ENCODE measurements at places on chromosomes 2 and 18. TPM values are rescaled to one million over a fixed set of nuclear protein-coding genes. Genes with fewer than 3 reads are reported as not detected.

DNA sequence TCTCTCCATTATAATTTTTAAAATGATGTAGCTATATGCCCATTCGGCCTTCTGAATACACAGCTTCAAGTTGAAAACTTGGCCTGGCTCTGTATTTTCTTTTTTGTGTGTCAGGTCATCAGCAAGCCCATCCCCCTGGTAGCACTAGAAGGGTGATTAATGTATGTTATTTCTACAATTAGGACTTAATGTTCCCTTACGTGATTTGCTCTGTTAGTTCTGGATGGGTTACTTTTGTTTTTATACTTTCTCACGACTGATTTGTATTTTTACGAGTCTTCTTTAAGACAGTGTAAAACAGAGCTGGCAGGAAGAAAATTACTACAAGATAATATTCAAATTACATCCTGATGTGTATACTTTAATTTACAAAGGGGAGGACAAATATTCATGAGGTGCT lies 88.4 kb upstream of the RGPD4 start:
- DNase-seq: no peak

DNA sequence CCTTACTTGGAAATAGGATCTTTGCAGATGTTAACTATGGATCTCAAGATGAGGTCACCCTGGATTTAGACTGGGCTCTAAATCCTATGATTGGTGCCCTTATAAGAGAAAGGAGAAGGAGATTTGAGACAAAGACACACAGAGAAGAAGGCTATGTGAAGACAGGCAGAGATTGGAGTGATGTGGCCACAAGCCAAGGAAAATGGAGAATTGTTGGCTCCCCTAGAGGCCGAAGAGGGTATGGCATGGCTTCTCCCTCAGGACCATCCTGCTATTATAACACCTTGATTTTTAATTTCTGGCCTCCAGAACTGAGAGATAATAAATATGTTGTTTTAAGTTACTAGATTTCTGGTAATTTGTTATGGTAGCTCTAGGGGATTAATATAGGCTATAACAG lies 7.6 kb downstream of the CYBRD1 start:
- no peak for DNase-seq

DNA sequence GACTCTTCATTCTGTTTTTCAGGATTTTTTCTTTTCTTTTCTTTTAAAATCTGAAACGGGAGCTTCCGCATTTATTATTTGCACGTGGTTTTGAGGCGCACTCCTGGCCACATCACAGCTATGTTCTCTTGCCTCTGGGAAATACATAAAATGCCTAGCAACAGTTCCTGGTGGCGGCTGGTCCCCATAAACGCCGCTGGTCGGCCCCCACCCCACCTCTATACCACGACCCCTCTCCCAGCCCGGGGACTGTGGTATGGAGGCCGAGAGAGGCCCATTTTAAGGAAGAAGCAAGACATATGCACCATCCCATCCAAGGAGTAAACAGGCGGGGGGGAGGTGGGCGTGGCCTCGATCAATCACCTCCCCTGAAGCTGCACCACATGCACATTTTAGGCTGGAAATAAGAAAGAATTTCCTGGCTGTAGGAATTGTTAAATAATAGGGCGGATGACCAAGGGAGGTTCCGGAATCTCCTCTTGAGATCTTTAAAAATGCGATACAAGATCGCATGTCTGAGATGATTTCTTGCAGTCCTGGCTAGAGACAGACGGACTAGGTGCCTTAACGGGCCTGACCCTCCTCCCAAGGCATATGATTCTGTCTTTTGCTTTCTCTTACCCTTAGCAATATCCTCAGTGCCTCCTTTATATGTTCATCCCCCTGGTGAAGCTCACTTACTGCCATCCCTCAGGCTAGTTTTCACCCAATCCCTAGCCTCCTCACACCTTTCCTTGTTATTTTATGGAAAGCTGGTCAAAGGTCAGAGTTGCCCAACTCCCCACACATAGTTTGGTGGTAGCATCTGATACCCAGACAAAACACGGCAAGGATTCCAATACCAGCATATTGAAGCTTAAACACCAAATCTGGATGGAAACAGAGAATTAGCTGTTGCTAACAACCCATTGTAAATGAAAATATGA lies 82.4 kb downstream of the BCL2 start:
- DNase-seq: no peak

CCDC102B gene
- total RNA-seq: 9.1 TPM

GRCh38 chr18:6629635-6630140 lies 99.8 kb upstream of the ARHGAP28 start:
- DNase-seq: no peak

DNA sequence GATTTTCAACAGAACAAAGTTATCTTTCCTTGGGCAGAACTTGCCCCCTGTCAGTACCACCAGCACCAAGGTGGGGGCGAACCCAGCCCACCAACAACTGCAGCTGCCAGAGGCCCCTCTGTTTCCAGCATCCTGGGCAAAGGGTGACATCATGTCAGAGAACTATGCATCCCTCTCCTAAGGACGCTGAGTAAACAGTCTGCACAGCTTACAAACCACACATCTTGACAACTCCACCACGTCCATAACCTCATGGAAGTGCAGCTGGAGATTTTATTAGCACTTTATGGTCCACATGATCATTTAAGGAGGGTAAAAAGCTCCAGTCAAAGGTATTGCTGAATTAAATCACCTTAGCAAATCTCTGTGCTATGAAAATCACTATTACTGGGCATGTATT lies 40.4 kb downstream of the PIEZO2 start:
- DNase-seq: no peak

CD207 gene
- not detected for total RNA-seq

- DNase-seq: no peak
Measured at GRCh38 chr18:55320424-55321264, 267.3 kb downstream of the TCF4 start.

POTEJ gene
- not detected for total RNA-seq

CSRNP3 gene
- total RNA-seq: 3.7 TPM

DNA sequence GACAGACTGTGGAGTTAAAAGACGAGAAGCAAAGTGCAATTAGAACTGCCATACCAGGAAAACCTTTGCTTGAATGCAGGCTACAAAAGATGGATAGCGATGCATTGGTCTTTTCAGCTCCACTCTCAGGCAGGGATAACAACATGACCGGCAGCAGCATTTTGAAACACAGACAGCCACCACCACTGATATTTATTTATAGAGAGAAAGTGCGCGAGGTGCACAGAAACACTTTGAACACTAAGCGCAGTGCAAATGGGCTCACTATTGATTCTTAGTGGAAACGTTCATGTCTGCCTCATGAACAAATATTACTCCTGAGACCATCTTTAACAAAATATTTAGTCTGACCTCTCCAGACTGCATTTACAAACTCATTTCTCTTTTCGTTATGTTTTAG lies 32.9 kb downstream of the CAVIN2 start:
- DNase-seq: no peak

- DNase-seq: no peak
Measured at GRCh38 chr2:71606244-71606643, 152.9 kb downstream of the DYSF start.

GRCh38 chr2:16114836-16115235 lies 174.5 kb downstream of the MYCN start:
- no peak for DNase-seq
